HFF-Myc (cell line): ENCODE measurements at places on chromosomes 7 and 10.

- DNase-seq = no peak
Measured at GRCh38 chr7:44814919-44815318, 18.4 kb downstream of the PPIA start.

- DNase-seq = no peak
Measured at GRCh38 chr10:7243873-7244272, 167.0 kb downstream of the SFMBT2 start.

DNA sequence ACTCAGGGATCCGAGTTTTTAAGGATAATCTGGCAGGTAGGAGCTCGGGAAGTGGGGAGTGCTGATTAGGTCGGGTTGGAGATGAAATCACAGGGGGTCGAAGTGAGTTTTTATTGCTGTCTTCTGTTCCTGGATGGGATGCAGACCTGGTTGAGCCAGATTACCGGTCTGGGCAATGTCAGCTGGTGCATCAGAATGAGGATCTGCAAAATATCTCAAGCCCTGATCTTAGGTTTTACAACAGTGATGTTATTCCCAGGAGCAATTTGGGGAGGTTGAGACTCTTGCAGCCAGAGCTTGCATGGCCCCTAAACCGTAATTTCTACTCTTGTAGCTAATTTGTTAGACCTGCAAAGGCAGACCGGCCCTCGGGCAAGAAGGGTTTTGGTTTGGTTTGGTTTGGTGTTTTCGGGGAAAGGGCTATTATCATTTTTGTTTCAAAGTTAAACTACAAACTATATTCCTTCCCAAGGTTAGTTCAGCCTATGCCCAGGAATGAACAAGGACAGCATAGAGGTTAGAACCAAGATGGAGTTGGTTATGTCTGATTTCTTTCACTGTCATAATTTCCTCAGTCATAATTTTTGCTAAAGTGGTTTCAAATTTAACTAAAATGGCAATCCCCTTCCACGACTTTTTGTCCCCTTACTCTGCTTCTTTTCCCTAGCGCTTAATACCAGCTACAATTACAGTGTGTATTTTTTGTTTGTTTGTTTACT, 20.6 kb upstream of the PIK3CG start:
- DNase-seq = no peak

DNA sequence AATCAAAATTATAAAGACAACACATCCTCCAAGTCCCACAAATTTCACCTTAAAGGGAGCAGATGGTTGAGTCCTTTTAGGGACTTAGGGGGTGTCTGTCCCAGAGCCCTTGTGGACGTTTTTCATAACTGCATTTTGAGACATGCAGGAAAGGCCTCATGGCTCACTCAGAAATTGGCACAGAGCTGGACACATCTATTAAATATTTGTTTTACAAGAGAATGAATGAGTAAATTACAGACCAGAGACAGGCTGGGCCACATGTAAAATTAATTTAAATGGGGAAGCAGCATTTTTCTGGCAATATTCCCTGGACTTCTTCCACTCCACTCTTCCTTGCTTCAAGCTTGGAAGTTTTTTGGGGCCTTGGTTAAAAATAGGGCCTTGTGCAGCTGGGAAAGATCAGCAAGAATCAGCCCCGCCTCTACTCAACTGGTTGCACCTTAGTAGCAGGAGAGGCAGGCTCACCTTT, 20.0 kb downstream of the LAMB1 start:
- DNase-seq = no peak

GRCh38 chr10:101897633-101898032, 54.0 kb upstream of the KCNIP2 start:
- no peak for DNase-seq

DNA sequence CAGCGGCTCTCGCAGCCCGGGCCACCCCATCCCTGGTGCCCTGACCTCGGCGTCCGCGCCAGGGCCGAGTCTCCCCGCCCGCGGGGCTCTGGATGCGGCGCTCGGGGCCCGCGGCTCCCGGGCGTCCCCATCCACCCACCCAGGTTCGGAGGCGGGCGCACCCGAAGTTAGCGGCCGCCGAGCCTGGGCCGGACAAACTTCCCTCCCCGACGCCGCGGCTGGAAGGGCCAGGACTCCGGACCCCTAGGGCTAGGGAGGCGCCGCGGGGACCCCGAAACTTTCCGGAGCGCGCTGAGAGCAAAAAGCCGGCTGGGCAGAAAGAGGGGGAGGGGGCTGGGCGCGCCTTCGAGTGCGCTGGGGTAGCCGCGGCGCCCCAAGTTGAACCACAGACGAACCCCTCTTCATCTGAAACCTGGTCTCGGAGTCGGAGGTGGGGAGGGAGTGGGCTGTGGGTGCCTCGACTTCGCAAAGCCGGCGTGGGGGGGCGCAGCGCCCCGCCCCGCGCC, 3.7 kb upstream of the ELFN1 start:
- no peak for DNase-seq

- DNase-seq = peak; percentile 82
Measured at GRCh38 chr7:22564511-22565045, 64.6 kb upstream of the STEAP1B start.

- DNase-seq = no peak
Measured at GRCh38 chr10:88804083-88804812, 1.7 kb downstream of the LIPM start.
